DMS153 (cell line): ENCODE measurements at places on chromosomes 4 and X.

DNA sequence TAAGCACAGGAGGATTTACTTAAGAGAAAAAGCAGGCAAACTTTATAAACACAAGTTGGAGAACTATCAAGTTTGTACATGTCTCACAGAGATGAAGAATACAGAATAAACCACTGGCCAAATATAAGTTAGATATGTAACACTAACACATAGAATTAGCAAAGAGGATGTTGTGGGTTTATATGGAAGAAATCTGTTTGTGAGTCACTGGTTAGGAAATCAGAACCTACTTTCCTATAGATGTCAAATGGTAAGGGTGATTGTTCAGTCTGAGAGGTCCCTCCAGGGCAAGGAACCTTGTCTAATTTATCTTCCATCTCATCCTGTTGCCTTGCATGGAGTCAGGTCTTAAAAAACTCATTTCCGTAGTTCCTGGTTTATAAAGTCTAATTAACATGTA is 14.8 kb upstream of the ART3 start:
- no peak for DNase-seq

GRCh38 chr4:150828159-150828558 is 186.9 kb downstream of the LRBA start:
- DNase-seq, result no peak

DNA sequence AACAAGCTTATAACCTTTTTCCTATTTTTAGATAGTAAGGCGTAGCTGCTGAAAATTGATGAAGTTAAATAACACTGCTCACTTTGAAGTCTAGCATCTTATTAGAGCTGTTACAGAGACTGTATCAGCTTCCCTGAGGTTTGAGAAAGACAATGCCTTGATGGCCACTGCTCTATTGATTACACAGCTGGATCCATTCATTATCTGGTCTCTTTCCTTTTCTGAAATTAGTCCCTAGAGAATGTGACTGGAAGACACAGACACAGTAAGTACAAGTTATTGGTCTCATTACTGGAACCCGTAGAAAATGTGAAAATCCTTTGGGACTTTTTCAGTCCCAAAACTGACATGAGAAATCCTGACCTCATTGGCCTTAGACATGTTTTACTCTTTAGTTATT is 188.3 kb downstream of the NAF1 start:
- DNase-seq, result no peak

GRCh38 chr4:5114950-5115349 is 63.7 kb downstream of the STK32B start:
- no peak for DNase-seq

DNA sequence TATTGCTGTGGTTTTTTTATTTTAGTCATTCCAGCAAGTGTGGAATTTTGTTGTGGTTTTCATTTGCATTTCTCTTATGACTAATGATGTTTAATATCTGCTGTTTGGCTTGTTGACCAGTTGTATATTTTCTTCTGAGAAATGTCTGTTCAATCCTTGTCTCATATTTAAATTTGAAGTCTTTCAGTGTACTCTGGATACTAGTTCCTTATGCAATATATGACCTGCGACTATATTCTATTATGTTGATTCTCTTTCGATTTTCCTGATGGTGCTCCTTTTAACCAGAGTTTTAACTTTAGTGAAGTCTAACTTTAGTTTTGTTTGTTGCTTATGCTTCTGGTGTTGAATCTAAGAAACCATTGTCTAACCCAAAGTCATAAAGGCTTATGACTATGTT is 1528.0 kb downstream of the TECRL start:
- no peak for DNase-seq

- no peak for DNase-seq
Observed at GRCh38 chrX:136190038-136190713, 42.8 kb downstream of the FHL1 start.

- no peak for DNase-seq
Observed at GRCh38 chrX:150364347-150365050, 1.4 kb downstream of the MAMLD1 start.

- peak; percentile 84 for DNase-seq
Observed at GRCh38 chr4:85607624-85608023, 132.7 kb downstream of the ARHGAP24 start.

DNA sequence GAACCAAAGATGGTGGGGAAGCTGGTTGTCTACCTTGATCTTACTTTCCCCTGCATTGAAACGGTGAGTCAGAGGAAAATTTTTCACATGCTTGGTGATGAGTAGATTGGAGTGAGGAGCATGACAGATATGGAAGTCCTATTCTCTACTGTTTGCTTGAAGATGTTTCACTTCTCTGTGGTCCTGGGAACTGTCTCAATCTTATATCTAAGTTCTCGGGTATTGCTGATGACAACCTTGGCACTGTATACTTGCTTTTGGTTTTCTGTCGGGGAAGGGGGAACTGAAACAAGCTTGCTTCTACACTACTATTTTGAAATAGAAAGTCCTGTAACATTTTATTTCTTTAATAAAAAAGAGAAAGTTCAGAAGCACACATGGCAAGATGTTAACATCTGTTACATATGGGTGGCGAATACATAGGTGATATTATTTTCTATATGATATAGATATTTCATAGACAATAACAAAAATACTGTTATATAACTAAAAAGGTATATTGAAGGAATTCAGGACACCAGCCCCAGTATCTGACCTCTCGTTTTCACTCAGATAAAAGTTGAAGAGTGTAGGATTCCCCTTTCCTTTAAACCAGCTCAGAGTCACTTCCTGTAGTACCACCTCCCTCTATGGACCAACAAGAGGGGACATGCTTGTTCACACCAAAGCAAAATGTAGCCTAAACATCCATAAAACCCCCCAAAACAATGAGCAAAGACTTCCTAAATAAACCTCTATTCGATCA is 88.8 kb downstream of the FMR1NB start:
- DNase-seq, result no peak

DNA sequence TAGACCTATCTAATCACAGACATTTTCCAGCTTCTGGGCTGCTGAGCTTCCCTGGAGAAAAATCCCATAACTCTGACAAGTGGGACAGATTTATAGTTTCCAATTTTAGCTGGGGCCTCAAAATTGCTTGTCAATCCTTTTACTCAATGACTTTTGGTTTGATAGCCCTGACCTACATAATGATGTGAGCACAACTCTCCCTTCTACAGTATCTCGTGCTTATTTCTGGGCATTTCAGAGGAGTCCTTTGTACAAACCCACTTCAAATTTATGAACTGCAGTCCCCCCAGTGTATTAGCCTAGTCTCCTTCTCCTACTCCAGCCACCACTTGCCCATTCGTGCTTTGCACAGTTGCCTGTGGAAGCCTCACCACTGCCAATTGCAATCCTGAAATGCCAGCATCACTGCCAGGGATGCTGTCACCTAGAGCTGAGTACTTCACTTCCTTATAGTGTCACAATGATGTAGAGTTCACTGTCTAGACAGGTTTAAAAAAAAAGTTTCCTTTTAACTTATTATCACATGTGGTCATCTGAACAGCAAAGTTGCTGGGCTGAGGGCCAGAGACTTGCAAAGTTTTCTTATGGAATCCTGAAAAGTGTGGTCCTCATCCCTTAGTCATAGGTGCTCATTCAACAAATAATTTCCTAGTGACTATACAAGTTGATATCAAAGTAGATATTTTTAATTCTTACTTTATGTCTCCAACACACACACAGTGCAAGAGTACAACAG is 21.2 kb downstream of the TRAM1L1 start:
- DNase-seq, result no peak

DNA sequence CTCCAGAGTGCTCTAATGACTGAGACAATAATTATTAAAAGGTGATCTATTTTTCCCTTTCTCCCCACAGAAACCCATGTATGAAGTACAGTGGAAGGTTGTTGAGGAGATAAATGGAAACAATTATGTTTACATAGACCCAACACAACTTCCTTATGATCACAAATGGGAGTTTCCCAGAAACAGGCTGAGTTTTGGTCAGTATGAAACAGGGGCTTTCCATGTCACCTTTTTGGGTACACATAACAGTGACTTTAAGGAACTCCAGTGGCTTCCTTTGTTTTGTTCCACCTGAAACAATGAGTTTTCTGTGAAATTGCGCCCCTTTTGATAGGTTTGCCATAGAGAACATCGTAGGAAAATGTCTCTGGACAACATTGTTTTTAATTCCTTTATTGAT is 69.6 kb downstream of the KIT start:
- DNase-seq, result no peak

- DNase-seq, result no peak
Observed at GRCh38 chr4:47215759-47216158, 184.4 kb downstream of the GABRB1 start.

GRCh38 chr4:85970535-85970934 is 389.3 kb downstream of the MAPK10 start:
- no peak for DNase-seq

- no peak for DNase-seq
Observed at GRCh38 chrX:51728202-51728601, 15.0 kb upstream of the GSPT2 start.

DNA sequence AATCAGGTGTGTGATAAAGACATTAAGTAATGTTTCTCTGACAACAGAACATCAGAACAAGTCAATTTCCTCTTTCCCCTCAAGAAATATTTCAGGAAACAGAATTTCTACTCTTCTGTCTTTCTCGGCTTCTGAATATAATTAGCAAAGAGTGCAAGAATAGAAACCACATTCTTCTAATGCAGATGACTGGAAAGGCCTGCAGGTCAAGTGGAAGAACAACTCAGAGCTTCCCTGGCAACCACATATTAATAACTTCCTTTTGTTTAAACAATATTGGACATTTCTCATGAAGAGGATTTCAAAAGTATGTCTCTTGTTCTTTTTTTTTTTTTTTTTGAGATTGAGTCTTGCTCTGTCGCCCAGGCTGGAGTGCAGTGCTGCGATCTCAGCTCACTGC is 225.5 kb downstream of the PARM1 start:
- DNase-seq, result no peak

DNA sequence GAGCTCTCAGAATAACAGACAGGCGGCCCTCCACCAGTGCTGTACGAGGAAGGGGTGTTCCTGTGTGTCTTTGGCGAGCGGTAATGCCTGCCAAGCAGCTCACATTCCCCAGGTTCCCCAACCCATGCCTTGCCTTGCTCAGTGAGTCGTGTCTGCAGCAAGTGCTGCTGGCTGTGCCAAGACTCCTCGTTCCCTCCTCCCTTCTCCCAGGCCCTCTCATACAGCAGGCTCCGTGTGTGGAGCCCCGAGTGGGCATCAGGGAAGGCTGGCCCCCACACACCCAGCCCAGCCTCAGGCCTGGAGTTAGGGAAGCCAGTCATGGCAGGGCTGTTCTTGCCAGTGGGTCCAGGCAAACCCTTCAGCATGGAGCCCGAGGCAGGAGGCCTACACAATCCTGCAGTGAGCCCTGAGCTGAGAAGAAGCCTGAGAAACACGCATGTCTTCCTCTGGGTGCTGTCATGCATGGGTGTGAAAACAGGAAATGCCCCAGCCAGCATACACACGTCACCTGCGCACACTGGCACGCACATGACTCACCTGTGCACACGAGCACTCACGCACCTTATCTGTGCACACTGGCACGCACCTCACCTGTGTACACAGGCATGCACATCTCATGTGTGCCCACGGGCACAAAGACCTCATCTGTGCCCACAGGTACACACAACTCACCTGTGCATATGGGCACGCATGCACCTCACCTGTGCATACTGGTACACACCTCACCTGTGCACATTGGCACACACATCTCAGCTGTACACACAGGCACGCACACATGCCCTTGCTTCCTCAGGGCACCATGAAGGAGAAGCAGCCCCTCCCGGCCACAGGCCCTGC is 238.7 kb downstream of the DHRSX start:
- DNase-seq, result no peak

GRCh38 chr4:83865417-83866150 is 329.7 kb downstream of the GPAT3 start:
- no peak for DNase-seq

- DNase-seq, result peak; percentile 21
Observed at GRCh38 chrX:103831803-103832544, at the start of gene RAB9B. Gene RAB9B (minus strand): TSS chrX:103832257. CDS start chrX:103825784, 6,473 bp downstream.

DNA sequence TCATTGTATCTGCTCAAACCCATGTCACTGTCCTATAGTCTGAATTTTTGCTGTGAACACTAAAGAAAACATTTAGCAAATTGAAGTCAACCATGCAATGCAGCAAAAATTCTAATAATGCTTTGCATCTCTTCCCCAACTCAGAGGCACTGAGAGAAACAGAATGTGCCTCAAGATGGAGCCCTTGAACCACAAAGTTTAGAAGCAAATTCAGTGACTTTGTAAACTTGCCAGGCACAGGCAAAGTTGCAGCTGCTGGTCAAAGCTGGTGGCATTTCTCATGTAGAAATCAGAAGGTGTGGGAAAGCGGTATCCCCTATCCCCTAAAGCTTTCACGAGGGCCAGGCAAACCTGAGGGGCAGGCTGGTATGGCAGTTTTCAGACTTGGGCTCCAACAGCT is 121.7 kb upstream of the DIPK2B start:
- no peak for DNase-seq

GRCh38 chr4:146638786-146639505 is at the start of gene POU4F2:
Gene POU4F2 (plus strand): TSS chr4:146638893. CDS start chr4:146639141, 248 bp downstream.
- no peak for DNase-seq

DNA sequence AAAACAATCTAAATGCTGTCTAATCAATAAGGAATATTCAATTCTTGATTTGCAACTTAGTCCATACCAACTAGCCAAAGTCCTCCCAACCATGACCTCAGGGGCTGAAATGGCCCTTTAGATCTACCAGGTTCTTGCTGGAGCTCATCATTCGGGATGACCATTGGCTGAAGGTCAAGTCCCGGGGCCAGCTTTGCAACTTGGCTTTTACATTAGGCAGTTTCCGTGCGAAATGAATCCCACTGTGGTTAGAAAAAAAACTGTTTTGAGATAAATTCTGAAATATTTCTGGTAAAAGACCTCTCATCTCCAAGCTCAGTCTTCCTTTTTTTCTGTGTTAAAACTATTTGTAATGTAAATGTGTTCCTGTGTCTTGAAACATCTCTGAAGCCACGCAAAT is 178.6 kb downstream of the TENM3 start:
- no peak for DNase-seq
